ENCODE measurements at places on chromosomes 12 and 14. TPM values are rescaled to one million over a fixed set of nuclear protein-coding genes. Genes with fewer than 3 reads are reported as not detected.

LALBA gene
- not detected for total RNA-seq

ACOT6 gene
- not detected for total RNA-seq

GZMH gene
- not detected for total RNA-seq

FGF6 gene
- not detected for total RNA-seq

PITPNM2 gene
- total RNA-seq, result 4.6 TPM

BLTP3B gene
- total RNA-seq, result 38.4 TPM

CDCA3 gene
- total RNA-seq, result 2.0 TPM

CORO1C gene
- 199 TPM for total RNA-seq

CPSF2 gene
- 47.4 TPM for total RNA-seq

KRT78 gene
- not detected for total RNA-seq

FAM186B gene
- 0.28 TPM for total RNA-seq

KRT6A gene
- 22.8 TPM for total RNA-seq

CRADD gene
- 15.4 TPM for total RNA-seq

AMDHD1 gene
- 0.14 TPM for total RNA-seq

NOVA1 gene
- total RNA-seq, result 1.4 TPM

LIN7A gene
- 12.7 TPM for total RNA-seq

LRRIQ1 gene
- 0.14 TPM for total RNA-seq

COL2A1 gene
- total RNA-seq, result not detected

ASB2 gene
- 0.28 TPM for total RNA-seq

CBLN3 gene
- total RNA-seq, result 3.3 TPM

TPH2 gene
- not detected for total RNA-seq

TNFAIP2 gene
- total RNA-seq, result 114 TPM

NFE2 gene
- 0.28 TPM for total RNA-seq

BAG5 gene
- 30.4 TPM for total RNA-seq

KCNH3 gene
- 0.09 TPM for total RNA-seq

HPD gene
- total RNA-seq, result 2.2 TPM

PLBD2 gene
- 40.7 TPM for total RNA-seq

GPR135 gene
- total RNA-seq, result 2.1 TPM

ASIC1 gene
- 2.1 TPM for total RNA-seq

STYK1 gene
- 0.14 TPM for total RNA-seq

C12orf54 gene
- not detected for total RNA-seq

HOXC10 gene
- total RNA-seq, result 0.43 TPM

GRIP1 gene
- 0.65 TPM for total RNA-seq

CCDC196 gene
- total RNA-seq, result not detected

RHOF gene
- 4.4 TPM for total RNA-seq

TMPRSS12 gene
- total RNA-seq, result not detected

SLC38A6 gene
- 58.6 TPM for total RNA-seq

Data from smooth muscle cell of bladder (primary cell).